ENCODE measurements at places on chromosomes 3 and 15.

- DNase-seq: no peak
These were observed 4.4 kb downstream of the SH3BP5 start for GRCh38 chr3:15327941-15328340.

DNA sequence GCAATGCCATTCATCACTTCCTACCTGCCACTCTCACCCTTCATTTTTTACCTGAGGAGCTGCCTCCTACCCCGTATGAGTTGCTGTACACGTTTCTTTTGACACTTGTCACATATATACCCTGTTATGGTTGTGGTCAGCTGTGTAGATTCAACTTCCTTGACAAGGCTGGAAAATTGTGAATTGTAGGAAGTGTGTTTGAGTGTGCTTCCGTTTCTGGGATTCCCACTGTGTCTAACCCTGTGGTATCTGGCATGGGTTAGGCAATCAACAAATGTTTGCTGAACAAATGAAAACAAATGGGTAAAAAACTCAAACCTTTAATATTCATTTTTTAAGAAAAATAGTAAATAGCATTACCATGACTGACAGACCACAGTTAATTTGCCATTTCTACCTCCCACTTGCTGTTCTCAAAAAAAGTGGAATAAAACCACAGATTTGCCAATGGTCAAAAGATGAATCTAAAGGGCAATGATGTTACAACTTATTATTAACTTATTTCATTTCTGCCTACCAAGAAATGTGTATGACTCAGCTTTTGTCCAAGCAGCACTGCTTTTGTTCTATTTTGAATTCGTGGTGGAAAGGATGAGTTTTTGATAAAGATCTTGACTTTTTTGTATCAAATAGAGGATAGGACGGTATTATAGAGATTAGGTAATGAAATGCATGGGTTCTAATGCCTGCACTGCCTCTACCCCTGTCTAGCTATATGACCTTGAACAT lies 404.6 kb downstream of the LPP start:
- no peak for DNase-seq

GRCh38 chr3:64151342-64151871 lies 73.9 kb downstream of the PRICKLE2 start:
- no peak for DNase-seq

GRCh38 chr3:143538577-143538981 lies 309.7 kb downstream of the SLC9A9 start:
- peak; percentile 16 for DNase-seq

DNA sequence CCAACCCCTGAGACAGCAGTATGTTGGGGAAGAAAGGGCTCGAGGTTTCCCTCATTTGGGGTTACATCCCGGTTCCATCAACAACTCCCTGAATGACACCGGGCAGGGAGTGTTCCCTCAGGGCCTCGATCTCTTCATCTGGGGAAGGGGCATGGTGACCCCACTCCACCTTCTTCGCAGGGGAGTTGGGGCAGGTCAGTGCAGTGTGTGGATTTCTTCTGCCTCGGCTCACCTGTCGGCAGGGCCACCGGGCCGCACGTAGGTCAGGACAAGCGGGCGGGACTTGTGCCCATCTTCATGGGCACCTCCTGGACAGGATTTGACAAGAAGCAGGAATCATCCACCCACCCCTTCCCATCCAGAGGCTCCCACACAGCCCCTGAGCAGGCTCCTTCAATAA lies 17.4 kb downstream of the GRIP2 start:
- no peak for DNase-seq

- DNase-seq: no peak
These were observed 24.0 kb upstream of the LIPC start for GRCh38 chr15:58407778-58408177.

DNA sequence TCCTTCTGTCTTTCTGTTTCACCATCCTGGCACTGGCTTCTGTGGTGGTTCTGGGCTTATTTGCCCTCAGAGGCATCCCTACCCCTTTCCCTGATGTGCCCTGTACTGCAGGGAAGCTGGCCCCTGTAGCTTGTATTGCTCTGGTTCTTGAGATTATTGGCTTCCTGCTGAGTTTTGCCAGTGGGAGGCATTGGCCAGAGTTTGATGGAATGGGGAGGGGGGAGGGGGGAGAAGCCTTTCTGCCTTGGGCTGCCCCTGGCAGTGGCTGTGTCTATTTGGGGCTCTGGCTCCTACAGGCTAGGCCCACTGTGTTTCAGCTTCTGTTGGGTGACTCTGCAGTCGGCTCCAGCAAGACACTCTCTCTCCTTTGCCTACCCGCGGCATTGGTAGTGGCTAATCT lies 41.6 kb upstream of the SEMA6D start:
- DNase-seq: no peak

GRCh38 chr3:132963786-132964185 lies 74.4 kb upstream of the TMEM108 start:
- no peak for DNase-seq

- DNase-seq: no peak
These were observed 165.0 kb downstream of the XXYLT1 start for GRCh38 chr3:195105841-195106417.

- DNase-seq: no peak
These were observed 28.0 kb upstream of the PIGZ start for GRCh38 chr3:196996454-196997265.

GRCh38 chr3:40780925-40781406 lies 256.2 kb downstream of the ZNF621 start:
- DNase-seq: no peak

- DNase-seq: no peak
These were observed 353.9 kb upstream of the ROPN1 start for GRCh38 chr3:124345845-124346244.

DNA sequence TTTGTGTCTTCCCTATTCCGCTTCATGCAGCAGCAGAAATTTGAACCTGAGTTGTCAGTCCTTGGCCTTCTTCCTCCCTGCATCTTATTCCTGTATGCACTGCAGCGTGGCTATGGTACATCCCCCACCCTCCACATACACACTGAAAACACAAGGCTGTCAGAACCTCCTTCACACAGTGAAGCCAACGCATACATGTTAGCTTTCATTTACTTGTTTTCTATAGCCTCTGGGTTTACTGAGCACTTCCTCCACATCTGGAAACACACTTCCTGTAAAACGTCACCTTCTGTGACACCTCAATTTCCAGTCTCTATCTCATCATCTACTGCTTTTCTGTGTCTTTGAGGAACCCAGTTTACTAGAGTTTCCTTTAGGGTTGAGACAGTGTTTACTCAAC lies 47.0 kb downstream of the SUSD5 start:
- no peak for DNase-seq

DNA sequence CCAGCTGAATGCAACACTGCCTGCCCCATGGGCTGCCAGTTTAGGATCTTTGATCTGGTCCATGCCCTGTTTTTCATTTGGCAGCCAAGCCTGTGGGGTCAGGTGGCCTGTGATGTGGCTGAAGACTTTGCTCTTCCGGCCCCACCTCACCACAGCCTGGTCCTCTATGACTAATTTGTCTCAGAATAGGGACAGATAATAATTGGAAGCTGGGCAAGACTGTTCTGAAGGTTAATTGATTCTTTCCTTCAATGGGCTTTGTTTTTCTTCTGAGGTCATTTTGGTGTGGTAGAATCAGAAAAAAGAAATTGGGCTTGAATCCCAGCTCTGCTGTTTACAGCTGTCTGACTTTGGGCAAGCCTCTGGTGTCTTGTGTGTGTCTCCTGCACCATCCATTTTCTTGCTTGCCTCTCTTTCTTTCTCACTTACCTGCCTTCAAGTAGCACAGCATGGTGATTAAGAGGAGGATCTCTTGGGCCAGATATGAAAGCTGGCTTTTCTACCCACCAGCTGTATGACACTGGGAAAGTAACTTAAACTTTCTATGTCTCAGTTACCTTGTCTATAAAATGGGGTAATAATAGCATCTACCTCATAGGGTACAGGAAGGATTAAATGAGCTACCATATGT lies 24.2 kb downstream of the ABHD2 start:
- DNase-seq: peak; percentile 77

DNA sequence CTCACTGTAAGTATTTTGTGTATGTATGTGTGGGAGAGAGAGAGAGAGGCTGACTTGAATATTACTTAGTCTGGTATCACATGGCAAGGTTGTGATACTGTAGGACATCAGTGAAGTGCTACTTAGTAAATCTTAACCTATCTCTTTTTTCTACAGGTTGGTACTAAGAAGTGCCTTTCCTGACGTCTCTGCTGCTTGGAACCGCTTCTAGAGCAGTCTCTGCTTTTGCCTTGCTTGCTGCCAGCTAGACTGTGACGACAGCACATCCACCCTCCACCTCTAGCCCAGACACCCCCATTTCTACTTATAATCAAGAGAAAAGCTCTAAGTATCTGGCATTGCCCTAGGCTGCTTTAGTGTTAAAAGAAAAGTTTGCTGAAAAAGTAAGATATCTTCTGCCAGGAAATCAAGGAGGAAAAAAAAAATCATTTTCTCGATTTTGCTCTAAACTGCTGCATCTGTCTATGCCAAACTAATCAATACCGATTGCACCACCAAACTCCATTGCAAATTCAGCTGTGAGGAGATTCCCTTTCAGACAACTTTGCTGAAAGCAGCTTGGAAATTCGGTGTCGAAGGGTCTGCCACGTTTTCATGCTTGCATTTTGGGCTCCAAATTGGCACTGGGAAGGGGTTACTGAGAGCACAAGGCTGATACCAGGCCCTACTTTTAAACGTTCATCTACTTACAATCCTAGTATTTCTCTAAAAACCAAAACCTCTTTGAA lies 30.7 kb downstream of the MBNL1 start:
- DNase-seq: no peak

- DNase-seq: no peak
These were observed 159.5 kb downstream of the TP63 start for GRCh38 chr3:189790658-189791057.

- DNase-seq: peak; percentile 61
These were observed 5.7 kb downstream of the PTH1R start for GRCh38 chr3:46883054-46883829.

DNA sequence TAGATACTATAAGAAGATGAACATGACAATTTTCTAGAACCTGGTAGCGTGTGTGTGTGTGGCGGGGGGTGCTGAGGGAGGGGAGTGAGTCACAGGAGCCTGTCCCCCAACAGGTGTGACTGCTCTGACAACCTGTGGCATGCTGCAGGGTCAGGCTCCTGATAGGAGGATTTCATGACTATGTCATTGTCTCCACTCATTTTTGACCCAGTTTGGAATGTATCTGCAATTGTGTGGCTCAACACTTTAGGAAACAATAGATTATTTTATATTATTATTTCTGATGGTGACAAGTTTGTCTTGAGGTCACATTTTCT lies 9.3 kb upstream of the VILL start:
- no peak for DNase-seq

DNA sequence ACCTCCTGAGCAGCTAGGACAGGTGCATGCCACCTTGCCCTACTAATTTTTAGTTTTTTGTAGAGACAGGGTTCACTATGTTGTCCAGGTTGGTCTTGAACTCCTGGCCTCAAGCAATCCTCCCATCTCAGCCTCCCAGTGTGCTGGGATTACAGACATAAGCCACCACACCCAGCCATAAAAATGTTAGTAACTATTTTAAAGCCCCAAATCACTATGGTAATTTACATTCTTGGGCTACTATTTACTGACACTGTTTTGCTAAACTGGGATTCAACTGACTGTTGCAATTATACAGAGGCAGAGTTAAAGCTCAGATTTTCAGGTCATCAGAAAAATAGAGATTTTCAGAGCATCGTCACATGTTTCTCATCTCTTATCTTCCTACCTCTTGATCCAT lies 258.6 kb downstream of the FEZF2 start:
- DNase-seq: no peak

GRCh38 chr15:62624547-62625378 lies 417.8 kb upstream of the TPM1 start:
- peak; percentile 45 for DNase-seq

DNA sequence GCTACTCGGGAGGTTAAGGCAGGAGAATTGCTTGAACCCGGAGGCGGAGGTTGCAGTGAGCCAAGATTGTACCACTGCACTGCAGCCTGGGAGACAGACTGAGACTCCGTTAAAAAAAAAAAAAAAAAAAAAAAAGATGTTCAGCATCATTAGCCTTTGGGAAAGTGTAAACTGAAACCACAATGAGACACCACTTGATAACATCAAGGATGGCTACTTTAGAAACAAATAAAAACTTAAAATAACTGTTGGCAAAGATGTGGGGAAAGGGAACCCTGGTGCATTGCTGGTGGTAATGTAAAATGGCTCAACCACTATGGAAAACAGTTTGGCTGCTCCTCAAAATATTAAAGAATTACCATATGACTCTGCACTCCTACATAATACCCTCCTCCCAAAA lies 1.9 kb downstream of the LEO1 start:
- DNase-seq: no peak

DNA sequence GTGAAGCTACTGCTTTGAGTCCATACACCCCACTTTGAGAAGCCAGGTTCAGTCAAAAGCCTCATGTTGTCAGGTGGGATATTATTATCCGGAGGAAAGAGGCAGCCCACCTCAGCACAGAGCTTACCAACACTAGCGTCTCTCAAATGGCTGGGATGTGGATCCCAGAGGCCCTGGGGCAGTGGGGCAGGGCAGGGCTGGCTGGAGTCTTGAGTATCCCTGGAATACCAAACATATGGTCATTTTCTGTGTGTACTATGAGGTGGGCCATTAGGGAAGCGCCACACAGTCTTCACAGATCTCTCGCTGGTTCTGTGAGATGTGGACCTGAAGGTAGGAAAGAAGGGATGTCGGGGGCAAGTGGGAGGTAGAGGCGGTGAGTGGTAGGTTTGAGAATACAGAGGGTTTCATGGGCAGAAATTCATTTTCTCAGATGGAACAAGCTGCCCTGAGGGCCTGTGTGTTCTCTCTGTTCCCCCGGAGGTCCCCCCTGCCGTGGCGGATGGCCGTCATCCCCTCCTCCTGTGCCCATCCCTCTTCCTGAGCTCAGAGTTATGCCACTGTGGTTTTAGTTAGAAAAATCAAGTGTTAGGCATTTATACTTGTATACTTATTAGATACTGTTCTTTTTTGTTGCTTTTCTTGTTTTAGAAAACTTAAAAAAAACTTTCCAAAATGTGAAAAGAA lies 66.4 kb downstream of the USP13 start:
- DNase-seq: no peak

DNA sequence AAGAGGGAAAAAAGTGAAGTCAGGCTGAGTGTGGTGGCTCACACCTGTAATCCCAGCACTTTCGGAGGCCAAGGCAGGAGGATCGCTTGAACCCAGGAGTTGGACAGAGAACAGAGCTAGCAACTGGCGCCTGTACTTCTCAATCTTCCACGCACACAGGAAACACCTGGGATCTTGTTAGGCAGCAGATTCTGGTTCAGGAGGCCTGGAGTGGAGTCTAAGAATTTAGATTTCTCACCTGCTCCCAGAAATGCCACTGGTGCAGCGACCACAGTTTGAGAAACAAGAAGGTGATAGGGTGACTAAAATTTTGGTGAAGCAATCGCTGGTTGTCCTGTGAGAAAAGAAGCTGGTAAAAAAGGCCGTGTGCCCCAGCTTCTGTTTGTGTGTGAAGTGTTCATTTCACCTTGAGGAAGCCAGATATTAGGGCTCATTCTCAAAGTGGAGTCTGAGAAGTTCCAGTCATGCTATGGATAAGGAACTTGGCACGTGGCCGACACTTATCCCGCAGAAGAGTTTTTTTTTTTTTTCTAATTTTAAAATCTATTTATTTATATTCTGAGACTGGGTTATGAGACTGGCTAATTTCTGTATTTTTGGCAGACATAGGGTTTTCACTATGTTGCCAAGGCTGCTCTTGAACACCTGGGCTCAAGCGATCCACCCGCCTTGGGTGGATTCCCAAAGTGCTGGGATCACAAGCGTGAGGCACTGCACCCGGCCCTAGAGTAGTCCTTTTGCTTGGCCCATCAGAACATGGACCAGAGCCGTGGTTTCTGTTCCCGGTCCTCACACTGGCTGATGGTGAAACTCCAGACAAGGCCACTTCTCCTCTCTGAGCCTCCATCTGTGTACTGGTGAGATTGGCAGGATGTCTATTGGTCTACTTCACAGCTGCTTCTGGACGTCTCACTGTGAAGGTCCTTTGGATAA lies 324.6 kb upstream of the PROK2 start:
- no peak for DNase-seq
